ENCODE measurements at places on chromosomes 6 and 20.

GRCh38 chr20:58447511-58448391 is 58.7 kb downstream of the VAPB start:
- no peak for DNase-seq

DNA sequence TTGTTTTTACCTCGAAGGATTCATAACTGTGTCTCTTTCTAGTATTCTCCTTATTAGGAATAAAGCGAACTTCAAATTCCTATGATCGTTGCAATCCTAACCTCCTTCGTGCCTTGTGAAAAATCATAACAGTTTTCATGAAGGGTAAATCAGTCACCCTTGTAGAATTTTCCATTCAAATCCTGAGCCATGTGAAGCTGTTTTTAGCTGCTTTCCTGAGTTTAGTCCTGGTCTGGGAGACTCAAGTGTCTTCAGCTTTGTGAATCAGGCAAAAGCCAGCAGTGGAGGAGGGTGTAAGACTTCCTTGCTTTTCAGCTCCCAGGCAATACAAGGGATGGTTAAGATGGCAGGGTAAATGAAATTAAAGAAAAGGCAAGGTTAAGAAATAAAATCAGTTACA is 24.3 kb downstream of the GCNT2 start:
- no peak for DNase-seq

- no peak for DNase-seq
These were observed 17.3 kb upstream of the CD93 start for GRCh38 chr20:23103284-23104018.

GRCh38 chr20:63165356-63166192 is 50.4 kb downstream of the YTHDF1 start:
- DNase-seq: no peak

DNA sequence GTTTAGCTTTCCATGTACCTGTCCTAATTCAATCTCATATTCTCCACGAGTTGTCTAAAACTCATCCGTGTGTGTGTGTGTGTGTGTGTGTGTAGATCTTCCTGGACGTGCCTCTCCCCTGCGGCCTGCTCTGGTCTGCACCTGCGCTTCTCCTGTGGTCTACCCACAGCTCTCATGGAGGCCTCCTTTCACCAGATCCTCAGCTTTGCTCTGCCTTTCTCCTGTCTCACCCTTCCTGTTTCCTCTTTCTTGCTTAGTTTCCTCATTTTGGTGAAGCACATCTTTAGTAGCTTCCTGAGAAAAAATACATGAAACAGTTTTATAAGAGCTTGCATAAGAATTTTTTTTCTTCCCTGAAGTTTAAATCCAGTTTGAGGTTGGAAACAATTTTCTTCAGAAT is 18.1 kb downstream of the SLX4IP start:
- no peak for DNase-seq

DNA sequence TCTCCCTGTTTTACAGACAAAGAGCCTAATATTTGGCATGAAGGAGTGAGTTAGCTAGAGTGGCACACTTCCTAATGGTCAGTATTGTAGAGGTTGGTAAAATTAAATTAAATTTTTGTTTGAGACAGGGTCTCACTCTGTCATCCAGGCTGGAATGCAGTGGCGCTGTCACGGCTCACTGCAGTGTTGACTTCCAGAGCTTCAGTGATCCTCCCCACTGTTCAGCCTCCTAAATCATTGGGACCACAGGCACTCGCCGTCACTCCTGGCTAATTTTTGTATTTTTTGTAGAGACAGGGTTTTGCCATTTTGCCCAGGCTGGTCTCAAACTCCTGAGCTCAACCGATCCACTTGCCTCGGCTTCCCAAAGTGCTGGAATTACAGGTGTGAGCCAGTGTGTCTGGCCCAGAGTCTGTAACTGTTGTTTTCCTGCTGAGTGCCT is 70.9 kb downstream of the SCAND1 start:
- no peak for DNase-seq

- DNase-seq: no peak
These were observed 72.3 kb downstream of the BTBD9 start for GRCh38 chr6:38567436-38567835.

DNA sequence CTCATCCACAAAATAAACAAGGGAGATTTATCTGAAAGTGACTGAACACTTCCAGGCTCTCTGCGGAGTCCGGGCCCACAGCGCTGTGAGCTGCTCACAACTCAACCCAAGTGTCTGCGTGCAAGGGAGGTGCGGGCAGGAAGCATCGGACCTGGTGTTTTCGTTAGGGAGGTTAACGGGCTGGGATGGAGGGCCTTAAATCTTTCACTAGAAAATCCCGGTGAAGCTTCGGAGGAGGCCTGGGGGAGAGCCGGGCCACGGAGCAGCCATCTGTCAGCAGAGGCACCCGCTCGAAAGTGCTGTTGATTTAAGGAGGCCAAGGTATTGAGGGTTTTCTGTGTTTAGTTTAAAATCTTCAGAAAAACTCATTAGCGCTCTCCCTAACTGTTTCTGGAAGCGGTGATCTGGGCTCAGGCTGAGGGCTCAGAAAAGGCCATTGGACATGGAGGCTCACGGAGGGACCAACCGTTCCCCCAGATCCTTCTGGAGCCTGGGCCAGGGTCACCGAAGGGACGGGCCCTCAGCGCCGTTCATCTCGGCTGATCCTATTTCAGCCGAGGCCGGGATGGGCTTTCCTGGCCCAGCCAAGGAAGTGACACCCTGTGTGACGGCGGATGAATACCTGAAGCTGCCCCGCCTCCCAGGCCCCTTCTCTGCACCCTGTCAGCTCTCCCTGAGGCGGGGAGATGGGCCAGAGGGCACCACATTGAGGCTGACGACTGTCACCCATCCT is 20.7 kb downstream of the GATA5 start:
- no peak for DNase-seq

- DNase-seq: no peak
These were observed 431.0 kb upstream of the IRAK1BP1 start for GRCh38 chr6:78436335-78436734.

Data from D721Med (cell line).